ENCODE measurements at places on chromosomes 2 and 18.

DNA sequence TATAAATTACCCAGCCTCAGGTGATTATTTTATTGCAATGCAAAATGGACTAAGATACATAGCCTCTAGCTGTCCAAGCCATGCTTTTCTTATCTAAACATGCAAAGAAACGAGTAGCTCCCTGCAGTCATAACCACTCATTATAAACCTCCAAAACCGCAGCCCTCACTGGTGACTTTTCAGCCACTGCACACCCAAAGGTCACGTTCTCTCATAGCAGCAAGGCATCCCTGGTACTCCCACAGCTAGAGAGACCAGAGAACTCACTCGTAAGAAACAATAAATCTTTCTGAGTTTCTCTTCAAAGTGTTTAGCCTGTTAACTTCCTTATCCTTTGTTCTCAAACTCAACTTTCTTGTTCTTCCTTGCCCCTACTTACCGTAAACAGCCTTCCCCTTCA is 28.5 kb upstream of the RALBP1 start:
- no peak for DNase-seq

DNA sequence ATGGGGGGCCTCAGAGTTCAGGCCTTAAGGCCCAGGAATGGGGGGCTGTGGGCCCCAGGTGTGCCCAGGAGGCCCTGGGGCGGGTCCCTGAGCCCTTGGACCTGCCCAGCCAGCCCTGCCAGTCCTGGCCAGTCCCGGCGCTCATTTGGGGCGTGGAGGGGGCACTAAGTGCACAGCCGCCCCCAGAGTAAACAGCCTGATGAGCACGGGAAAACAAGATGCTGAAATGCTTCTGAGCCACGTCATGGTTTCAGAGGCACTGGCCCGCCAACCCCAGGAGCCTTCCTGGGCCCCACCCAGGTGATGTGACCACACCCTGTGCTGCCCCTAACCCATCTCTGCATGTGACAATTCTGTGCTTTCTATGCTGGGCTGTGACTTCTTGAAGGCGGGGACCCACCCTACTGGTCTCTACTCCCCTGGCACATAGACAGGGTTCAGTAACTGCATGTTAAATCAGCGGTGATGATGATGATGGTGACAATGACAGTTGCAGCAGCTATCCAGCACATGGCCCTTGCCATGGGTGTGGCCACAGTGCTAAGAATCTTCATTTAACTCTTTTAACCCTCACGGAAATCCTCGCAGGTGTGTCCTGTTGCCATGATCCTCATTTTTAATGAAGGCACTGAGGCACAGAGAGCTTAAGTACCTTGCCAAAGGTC is 28.1 kb upstream of the ASPRV1 start:
- no peak for DNase-seq

DNA sequence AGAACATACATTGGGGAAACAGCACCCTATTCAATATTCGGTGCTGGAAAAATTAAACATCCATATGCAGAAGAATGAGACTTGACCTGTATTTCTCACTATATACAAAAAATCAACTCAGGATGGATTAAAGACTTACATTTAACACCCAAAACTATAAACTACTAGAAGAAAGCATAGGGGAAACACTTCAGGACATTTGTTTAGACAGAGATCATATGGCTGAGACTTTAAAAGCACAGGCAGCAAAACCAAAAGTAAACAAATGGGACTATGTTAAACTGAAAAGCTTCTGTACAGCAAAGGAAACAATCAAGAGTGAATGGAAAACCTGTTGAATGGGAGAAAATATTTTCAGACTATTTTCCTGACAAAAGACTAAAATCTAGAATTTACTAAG is 1694.1 kb upstream of the CELF4 start:
- no peak for DNase-seq

DNA sequence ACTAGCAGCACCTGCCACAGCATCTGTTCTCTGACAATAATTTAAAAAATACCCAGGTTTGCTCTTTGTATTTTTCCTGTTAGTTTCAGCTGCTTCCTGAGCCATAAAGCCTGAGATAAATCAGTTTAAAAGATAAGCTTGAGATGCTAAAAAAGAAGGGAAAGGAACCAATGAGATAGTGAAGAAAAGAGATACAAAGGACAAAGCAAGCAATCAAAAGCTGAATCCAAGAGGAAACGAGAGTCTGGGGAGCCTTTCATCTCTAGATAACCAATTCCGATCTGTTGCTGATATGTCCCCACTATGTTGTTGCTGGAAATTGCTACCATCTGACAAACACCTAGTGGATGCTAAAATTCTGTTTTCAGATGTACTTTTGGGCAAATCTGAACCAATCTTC is 201.4 kb downstream of the RBM43 start:
- DNase-seq: no peak

DNA sequence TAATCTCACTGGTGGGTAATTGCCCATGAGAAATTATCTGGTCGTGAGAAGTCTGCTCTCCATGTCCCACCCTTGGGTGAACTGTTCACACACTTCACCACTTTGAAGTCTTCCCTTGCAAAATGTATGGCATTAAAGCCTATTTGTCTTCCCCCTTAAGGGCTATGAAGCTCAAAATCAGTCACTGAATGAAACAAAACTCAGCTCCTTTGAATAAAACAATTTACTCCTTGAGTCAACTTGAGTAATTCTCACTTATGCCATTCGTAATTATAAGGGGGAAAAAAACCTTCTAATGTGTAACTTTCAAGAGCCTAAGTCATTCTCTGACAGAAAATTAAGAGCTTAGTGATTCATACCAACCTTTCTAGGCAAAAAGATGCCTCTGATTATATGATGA is 48.8 kb upstream of the REL start:
- DNase-seq: no peak

GRCh38 chr2:64101141-64101591 is 43.1 kb downstream of the PELI1 start:
- DNase-seq: peak; percentile 34

DNA sequence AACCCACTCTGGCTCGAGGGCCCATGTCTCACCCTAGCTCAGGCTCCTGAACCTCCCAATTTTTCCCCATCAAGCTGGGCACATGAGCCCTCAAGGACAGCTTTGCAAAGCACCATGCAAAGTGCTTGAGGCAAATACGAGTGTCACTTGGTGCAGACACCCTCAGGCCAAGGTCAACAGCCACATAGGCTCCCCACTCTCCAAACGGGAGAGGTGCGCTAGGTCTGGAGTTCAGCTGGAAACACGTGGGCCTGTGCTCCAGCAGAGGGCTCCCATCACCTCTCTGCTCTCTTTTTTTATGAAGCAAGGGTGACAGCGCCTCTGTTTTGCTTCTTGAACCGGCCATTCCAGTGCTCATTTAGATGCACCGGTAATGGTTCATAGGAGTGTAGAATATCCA is 11.9 kb upstream of the ARHGAP25 start:
- no peak for DNase-seq

DNA sequence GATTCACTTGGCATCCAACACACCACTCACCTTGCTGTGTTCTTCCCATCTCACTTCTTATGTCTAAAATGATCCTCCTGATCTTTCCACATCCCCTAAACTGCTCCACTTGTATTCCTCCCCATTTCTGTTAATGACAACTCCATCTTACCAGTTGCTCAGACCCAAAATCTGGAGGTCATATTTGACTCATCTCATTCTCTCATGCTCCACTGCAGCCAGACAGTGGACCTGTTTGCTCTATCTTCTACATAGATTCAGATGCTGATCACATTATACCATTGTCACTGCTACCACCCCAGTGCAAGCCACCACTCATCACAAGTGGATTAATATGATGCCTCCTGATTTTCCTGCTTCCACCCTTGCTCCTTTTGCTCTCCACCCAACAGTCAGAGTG is 7.9 kb upstream of the NABP1 start:
- no peak for DNase-seq

- no peak for DNase-seq
Measured at GRCh38 chr18:46497129-46497528, 159.9 kb downstream of the LOXHD1 start.

DNA sequence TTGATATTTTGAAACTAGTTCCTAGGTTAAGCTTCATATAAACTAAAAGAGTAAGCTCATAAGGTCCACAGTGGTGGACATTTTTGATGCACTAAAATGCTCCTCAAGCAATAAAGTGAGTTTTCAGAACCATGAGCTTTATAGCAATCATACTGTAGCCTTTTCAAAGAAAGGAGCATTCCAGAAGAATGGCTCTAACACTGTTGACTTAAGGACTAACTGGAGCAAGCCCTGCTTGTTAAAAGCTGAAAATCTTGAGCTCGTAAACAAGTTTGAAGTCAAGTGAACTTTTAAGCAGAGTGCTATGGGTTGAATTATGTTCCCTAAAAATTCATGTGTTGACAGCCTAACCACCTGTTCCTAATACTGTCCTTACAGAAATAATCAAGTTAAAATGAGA is 38.0 kb downstream of the KYNU start:
- DNase-seq: no peak

- no peak for DNase-seq
Measured at GRCh38 chr18:7697306-7697705, 130.2 kb downstream of the PTPRM start.

- DNase-seq: no peak
Measured at GRCh38 chr2:205617905-205618304, 64.4 kb upstream of the NRP2 start.

- no peak for DNase-seq
Measured at GRCh38 chr2:71936076-71937030, 211.3 kb downstream of the CYP26B1 start.

DNA sequence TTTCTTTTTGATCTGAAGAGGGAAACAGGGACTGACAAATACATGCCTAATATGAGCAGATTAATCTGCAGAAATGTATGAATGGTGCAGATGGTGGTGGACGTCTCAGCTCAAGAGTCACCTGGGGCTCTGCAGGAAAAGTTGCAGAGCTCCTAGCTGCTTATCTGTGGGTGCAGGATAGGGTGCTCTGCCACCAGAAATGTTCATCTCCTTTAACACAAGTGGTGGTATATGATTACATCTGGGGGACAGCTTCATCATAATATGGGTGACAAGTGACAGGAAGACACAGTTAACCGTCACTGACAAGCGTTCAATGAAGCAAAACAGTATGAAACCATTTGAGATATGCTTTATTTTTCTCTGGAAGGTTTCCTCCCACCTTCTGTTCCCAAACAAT is 121.2 kb upstream of the LINC00305 start:
- no peak for DNase-seq

DNA sequence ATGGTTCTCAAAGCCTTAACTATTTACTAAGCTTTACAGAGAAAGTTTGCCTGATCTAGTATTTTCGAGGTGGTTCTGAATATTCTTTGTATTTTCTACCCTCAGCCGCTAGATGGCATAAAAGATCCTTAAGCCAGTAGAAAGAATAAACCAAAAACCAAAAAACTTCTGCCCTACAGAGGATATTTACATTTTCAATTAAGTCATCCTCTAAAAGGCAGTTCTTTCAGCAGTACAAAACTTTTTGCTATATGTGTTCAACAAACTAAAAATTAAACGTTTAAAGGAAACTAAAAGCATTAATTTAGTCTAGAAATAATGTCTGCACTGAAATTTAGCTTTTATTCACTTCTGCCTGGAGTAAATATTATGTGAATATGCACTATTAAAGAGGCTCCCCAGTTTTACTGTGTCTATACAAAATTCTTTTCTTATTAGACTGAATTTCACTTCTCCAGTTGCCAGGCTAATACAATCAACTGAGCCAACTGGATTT is 297.5 kb downstream of the PIEZO2 start:
- peak; percentile 29 for DNase-seq

DNA sequence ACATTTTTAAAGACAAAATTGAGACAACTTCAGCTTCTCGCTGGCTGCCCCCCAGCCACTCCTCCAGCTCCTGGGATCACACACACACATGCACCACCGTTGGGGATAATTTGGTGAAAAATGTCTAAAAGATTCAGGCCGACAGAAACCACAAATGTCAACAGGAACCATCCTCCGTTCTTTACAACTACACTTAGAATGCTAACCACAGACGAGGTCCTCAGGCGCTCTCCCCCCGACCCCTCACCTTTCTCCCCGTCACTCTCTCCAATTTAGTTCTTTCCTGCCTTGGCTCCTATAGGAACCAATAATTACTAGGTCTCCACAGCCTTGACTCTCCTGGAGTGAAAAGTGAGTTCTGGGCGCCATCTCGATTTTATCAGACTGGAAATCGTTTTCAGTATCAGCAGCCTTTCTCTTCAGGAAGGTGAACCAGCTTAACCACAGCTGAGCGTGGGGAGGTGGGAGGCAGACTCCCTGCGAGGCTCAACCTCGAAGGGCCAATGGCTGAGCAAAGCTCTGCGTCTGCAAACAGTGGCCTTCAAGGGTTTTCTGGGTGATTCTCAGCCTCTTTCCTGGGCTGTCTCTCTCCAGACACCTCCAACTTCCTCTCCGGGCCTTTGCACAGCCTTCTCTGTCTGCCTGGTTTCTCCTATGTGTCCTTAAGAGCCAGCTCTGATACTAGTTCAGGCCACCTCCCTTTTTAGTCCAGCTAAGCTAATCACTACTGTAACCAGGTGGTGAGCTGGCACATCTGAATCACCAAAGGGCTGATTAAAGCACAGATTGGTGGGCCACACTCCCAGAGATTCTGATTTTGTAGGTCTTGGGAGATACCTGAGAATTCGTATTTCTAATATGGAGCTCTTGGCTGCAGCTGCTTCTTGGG is 115.7 kb upstream of the COPS8 start:
- DNase-seq: no peak

DNA sequence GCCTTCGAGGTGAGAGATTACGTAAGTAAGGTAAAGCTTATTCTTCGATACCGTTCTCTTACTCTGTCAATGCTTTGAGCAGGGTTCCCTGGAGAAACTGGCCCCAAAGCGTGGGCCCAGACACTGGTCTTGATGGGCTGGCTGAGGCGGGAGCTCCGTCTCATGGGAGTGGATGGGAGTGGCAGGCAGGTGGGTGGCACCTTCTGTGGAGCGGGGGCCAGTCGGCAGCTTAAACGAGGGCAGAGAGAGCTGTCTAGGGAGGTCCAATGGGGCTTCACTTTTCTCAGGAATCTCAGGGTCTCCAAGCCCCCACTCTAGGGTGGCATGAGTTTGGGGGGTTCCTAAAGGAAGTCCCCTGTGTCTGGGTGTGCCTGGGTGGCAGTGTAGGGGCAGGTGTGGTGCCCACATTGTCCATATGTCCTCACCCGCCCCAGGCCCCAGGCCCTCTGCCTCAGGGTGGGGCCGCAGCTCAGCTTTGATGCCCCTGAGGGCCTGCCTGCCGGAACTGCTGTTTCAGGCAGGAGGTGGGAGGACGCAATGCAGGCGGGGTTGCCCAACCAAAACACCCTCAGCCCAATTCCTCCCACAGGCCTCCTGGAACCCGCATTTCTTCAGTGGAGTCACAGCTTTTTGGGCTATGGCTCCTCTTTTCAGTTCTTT is 32.5 kb upstream of the FOSL2 start:
- DNase-seq: no peak

- no peak for DNase-seq
Measured at GRCh38 chr2:43894743-43895142, 56.0 kb downstream of the ABCG8 start.
